NCI-H2029 (cell line): ENCODE measurements at places on chromosomes 16 and 17.

GRCh38 chr17:60770946-60771422 is 93.3 kb downstream of the BCAS3 start:
- DNase-seq, result no peak

DNA sequence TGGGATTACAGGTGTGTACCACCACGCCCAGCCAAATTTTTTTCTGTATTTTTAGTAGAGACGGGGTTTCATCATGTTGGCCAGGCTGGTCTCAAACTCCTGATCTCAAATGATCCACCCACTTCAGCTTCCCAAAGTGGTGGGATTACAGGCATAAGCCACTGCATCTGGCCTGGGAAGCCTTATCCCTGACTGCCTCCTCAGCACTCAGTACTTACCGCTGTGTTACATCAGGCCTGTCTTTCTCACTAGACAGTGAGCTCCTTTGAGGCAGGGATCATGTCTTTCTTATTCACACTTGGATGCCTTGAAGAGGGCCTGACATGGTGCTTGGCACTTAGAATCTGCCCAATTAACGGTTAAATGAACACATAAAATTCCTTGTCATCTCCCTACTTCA is 56.3 kb upstream of the MTMR4 start:
- no peak for DNase-seq

DNA sequence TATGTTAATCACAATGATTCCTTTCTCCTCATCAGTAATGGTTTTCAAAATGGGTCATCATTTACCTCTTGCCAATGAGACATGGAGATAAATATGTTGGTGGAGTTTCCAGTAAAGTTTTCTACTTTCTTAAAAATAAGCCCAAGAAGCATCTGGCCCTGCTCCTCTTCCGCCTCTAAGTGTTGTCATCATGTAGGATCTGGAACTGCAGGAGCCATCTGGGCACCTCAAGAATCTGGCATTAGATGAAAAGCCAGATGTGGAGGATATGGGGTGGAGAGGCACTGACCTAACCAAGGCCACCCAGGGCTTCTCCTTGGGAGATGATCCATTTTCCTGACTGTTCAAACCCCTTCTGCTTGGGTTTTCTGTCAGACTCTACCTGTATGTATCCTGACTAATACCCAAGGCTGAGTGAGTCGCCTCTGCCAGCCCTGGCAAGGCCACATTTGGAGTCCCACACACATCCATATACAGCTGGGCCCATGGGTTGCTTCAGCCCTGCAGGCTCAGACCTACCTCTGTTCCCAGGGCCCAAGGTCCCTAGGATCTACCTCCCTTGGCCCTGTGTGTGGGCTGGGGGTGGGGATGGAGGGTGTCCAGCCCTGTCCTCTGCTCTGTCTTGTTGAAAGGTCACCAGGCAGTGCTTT is 24.6 kb downstream of the CCDC182 start:
- DNase-seq, result no peak

- DNase-seq, result no peak
Observed at GRCh38 chr16:13883276-13883675, 36.7 kb upstream of the ERCC4 start.

GRCh38 chr16:29876594-29877249 is 13.7 kb upstream of the CDIPT start:
- no peak for DNase-seq

- DNase-seq, result no peak
Observed at GRCh38 chr17:74466828-74467184, 372 bp downstream of the CD300A start.

DNA sequence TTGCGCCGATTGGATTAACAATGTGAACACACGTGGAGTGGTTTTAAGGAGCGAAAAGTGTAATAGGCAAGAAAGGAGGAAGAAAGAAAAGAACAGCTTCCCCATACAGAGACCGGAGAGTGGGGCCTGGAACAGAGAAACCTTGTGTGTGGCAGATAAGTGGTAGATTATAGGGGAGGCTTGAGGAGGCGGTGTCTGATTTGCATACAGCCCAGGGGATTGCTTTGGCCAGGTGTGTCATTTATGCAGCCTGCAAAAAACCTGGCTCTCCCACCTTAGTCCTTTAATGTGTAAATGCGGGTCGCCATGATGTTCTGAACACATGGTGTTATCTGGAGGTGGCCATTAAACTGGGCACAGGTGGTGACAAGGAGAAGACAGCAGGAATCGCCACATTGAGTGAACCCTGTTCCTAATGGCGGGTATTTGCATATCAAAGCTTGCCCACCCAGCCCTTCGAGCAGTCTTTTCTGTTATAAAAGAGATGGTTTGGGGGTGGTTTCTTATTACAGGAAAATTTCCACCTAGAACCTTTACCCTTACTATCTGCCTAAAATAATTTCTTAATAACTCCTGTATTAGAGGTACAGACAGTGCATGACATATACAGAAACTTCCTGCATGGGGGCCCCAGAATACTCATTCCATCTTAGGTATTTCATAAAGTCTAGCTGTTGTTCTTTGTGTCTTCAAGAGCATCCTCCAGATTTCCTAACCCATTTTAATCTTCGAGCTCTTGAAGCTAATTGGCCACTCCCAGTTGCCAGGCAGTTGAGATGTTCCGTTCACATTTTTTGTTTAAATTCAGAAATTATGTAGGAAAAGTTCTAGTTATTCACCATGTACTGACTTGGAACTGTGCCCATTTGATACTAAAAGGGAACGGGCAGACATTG is 292.5 kb downstream of the RBFOX1 start:
- DNase-seq, result no peak

GRCh38 chr16:1057252-1057932 is 15.2 kb upstream of the SSTR5 start:
- DNase-seq, result no peak

DNA sequence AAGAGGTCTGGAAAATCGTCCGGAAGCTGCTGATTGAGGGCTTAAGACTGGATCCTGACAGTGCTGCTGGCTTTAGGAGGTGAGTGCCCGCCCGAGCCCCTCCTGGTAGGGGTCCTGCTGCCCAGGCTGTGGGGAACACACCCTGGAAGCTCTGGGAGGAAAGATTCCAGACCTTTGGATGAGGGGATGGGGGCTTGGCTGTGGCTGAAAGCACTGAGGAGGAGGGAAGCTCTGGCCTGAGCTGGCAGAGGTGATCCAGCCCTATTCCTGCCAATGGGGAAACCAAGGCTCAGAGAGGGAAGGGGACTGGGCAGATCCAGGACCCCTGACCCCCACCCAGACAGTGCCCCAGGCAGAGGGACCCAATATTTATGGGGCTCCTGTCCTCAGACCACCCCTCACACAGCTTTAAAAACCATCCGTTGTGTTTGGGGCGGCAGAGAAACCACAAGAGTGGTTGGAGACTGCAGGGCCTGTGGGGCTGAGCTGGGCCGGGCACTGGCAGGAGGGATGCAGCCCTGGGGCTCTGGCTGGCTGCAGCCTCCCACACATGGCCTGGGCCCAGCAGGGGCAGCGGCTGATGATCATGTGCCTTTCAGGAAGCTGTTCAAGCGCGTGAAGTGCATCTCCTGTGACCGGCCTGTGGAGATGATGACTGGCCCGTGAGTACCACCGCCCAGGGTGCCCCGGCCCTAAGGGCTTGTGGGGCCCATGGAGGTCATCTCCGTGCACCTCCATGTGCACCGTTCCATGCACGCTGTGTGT is 22.8 kb downstream of the UBALD1 start:
- no peak for DNase-seq

DNA sequence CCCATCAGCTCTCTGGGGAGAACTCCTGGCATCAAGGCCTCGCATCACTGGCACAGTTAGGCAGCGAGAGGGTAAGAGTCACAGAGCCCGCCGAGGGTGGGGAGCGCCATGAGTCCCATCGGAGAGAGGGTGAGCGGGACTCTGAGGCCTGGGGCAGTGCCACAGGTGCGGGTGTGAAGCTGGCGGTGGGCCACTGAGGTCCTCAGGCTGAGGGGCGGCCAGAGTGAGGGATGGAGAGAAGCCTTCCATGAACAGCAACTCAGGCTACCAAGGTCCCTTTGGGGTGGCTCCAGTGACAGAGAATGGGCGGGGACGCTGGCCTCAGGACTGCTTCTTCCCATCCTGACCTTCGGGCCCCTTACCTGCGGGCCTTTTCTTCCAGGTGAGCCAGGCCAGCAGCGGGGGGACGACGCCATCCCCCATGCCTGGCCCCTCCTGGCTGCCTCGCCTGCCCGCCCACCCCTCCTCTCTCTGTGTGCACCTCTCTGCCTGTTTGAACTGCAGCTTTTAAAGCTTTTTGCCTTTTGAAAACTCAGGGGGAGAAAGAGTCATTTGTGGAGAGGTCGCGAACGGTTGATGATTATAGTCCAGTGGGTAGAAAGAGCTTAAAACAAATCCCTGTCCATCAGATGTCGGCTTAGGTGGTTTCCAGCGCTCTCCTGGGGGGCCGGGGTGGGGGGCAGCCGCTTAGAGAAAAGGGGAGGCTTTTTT is 149.3 kb upstream of the GSE1 start:
- no peak for DNase-seq

GRCh38 chr17:1379208-1379929 is 20.7 kb downstream of the YWHAE start:
- DNase-seq, result no peak

DNA sequence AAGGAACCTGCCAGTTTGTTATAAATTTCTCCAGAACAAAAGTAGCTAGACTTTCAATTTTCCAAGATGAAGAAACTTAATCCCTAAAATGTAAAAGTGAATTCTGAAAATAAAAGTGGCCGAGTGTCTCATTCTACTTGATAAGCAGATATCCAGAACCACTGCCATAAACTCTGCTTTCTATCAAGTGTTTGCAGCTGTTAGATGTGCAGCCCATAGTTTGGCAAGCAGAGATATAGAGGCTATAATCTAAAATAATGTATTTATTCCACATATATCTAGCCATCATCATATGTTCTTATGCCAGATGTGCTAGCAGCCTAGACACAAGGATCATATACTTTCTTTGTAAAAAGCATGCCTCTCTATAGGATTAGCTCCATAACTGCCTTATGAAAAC is 14.7 kb upstream of the FBXL20 start:
- DNase-seq, result no peak

GRCh38 chr16:71479420-71479819 is 9.7 kb downstream of the ZNF19 start:
- DNase-seq, result no peak

DNA sequence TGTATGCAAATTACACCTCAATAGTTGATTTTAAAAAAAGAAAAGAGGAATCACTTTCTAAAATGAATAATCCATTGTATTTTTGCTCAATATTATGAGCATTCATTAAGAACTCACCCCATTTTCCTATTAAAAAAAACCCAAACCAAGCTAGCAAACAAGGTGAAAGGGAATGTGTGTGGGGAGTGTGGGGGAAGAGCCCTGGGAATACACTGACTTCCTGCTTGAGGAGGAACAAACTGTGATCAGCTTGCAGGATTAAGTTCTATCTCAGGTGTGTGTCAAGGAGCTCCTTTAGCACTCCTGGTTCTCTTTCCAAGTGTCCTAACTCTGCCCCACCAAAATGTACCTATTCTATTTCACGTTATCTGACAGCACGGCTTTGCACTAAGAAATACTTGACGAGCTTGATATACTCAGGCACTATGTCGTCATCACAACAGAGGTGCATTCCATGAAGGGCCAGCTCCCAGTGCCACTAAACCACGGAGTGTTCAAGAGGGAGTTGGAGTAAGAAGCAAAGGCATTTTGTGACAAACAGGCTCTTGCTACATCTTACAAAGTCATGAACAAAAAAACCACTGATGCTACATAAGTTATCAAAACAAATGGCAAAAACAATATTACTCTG is 73.2 kb downstream of the MYH10 start:
- no peak for DNase-seq

DNA sequence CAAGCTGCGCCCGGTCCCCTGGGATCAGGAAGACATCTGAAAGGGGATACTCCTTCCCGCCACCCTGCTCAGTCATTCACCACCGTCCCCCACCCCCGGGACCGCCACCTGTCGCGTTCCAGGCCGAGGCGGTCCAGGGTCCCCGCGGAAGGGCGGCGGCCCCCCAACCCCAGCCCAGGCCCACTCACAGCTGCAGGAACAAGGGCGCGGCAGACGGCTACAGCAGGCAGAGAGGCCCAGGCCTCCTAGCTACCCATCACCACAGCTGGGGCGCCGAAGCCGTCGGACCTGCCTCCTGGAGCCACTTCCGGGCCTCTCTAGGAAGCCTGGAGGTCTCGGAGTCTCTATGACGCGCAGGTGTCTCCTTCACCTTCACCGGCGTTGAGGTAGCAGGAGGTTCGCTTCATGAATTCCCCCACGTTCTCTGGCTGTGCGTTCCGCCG is at the start of gene SDR42E1:
SDR42E1 (minus strand) TSS at position 272 of the 443 bp plus-strand sequence. CDS start 10,612 bp downstream, outside the sequence.
- DNase-seq, result peak; percentile 61

- no peak for DNase-seq
Observed at GRCh38 chr16:20610892-20611349, 34.8 kb upstream of the ACSM2B start.

DNA sequence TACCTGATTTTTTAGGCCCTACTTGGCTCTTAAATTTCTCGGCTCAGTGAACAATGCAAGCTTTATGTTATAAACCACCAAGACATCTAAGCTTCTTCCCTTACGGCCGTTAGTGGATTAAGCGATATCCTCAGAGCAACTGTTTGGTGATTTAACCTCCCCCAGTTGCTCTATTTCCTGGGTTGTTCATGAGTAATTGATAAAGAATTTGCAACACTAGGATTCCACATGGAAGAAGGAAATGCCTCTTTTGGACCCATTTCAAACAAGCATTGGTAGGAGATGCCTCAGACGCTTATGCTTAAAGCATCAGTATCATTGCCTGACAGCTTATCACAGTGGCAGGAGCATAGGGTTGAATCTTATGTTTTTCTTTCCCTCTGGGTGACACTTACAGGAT is 65.3 kb downstream of the RBFOX1 start:
- DNase-seq, result no peak

DNA sequence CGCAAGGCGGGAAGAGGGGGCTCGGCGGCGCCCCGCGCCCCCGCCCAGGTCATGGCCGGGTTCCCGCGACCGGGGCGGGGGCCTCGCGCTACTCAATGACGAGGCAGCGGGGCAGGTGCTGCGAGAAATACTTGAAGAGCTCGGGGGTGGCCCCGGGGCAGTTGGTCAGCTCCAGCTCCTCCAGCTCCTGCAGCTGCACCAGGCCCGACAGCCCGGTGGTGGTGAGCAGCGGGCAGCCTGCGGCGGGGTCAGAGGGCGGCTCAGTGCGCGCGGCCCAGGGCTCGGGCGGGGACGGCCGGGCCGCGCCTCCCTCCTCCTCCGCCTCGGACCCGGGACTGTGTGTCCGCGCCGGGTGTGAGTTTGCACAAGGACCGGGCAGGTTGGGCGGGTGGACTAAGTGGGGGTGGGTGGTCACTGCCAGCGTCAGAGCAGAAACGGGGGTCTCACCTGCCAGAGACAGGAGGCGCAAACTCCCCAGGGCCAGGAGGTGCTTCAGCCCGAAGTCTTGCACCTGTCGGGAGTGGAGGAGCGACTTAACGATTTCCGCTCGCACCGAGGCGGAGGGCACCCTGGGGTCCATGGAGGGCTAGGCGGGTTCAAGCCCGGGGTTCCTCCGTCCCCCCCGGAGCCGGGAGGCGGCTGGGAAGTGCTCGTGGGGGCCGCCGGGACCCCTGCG is 4.1 kb upstream of the WDR24 start:
- no peak for DNase-seq

GRCh38 chr16:9808210-9808609 is 374.0 kb downstream of the GRIN2A start:
- no peak for DNase-seq
